ENCODE measurements at places on chromosomes 13 and 19.

DNA sequence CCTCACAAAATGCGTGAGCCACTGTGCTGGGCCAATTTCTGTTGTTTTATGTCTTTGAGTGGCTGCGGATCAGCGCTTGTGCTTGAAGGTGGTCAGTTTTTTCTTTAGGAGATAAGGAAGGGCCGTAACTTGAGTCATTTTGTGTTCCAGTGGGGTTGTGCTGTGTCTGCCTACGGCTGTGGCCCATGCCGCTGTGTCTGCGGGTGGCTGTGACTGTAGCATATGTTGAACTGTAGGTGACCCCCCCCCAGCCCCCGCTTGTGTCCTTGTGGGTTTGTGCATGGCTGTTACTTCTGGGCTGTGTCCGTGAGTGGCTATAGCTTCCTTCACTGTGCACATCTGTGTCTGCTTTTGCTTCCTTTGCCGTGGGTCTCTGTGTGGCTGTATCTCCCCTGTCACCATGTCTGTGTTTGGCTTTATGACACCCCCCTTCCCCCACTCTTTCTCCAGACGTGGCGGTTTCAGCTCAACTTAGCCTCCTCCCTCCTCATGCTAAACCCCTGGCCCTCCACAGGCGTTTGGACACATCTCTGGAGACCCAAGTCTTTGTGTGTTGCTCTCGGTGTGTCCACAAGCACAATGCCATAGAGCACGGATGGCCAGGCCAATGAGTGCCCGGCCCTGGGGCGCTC is 675 bp downstream of the PPP1R14A start:
- no peak for DNase-seq

- no peak for DNase-seq
Measured at GRCh38 chr13:47168618-47169017, 271.8 kb upstream of the HTR2A start.

DNA sequence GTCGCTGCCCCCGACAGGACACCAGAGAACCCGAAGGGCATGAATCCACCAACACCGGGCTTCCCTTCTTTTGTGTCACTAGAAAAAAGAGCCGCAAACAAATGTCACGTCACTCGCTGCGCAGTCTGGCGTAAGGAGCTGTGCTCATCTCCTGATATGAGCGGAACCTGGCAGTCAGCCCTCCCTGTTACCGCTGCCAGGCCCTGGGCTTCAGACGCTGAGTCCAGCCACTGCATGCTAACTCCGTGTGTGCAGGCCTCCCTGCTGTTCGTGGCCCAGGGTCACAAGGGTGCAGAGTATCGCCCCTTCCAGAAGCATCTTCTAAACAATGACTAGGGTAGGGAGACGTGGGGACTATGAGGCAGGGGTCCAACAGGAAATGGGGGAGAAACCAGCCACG is 71.3 kb downstream of the SLC7A1 start:
- DNase-seq = no peak

DNA sequence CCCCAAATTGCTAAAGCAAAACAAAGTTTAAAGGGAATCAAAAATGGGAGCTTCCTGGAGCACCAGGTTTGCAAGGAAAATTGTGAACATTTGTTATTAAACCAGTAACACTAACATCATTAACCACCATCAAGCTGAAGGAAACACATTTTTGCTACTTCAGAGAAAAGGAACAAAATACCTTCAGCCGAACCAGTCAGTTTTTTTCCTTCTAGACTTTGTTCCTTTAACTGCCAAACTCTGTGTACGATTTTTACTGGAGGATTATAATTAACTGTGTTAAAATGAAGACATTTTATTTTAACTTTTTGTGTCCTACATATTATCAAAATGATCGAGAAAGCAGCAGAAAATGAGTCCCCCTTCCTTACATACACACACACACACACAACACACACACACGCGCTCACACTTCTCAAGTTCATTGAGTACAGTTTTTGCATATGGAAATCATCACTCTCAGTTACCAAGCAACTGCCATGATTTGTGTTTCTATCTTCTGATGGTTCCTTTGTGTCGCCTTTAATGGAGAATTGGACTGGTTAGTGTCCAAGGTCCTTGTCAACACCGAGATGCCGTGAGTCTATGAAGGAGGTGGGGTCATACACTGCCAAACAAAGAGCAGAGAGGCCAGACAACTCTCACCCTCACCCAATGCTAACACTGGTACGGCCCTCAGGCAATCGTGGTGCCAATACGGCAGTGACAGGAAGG is 9.8 kb upstream of the SERP2 start:
- DNase-seq = no peak

DNA sequence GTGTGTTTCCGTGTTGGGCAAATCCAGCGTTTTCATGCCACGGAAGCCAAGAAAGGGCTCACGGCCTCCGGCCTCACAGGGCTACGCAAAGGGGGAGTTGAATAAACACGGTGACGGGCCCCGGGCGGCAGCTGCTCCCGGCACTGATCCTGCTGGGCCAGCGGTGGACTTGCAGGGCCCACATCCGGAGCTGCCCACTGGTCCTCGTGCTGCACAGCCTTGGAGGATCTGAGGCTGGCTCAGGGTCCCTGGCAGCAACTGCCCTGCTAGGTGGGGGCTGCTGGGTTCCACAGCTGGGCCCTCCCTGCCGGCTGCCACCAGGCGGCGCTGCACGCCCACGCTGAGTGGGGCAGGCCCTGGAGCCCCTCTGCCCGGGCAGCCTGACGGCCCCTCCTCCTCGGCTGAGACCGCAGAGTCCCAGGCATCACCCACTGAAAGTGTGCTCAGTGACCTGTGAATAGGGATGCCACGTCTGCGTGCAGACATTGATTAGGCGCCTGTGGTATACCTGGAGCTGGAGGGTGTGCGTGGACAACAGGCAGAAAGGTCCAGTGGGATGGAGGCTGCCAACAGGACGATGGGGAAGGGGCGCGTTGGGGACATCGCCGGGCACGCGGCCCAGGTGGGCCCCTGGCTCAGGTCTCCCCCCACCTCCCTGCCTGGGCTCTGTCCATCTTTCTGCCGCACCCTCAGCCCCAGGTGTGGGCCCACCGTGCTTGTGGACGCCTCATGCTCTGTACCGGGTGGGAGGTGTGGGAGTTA is 5.3 kb upstream of the HCN2 start:
- no peak for DNase-seq

GRCh38 chr19:15300533-15301197 is 31.7 kb downstream of the BRD4 start:
- no peak for DNase-seq

- DNase-seq = no peak
Measured at GRCh38 chr19:30304540-30304939, 67.6 kb upstream of the ZNF536 start.

GRCh38 chr19:11020982-11021759 is 60.3 kb downstream of the SMARCA4 start:
- no peak for DNase-seq

- no peak for DNase-seq
Measured at GRCh38 chr19:1264801-1265614, 4.1 kb upstream of the CIRBP start.

DNA sequence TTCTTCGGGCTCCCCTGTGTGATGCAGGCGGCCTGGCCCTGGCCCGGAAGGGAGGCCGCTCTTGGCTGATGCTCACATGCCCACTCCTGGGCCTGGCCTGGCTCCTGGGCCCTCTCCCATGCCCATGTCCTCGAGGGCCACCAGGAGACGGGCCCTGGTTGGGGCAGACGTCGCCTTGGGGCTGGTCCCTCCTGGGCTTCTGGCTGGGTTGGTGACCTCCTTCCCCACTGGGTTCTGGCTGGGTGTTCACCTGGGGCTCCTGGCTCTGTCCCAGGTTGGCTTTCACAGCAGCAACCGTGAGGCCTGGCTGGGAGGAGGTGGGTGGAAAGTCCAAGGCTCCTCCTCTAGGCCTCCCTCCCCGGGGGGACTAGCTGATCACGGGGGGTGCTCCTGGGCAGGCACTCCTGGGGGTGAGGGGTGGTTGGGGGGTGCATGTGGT is 15.5 kb upstream of the SLC7A10 start:
- no peak for DNase-seq

DNA sequence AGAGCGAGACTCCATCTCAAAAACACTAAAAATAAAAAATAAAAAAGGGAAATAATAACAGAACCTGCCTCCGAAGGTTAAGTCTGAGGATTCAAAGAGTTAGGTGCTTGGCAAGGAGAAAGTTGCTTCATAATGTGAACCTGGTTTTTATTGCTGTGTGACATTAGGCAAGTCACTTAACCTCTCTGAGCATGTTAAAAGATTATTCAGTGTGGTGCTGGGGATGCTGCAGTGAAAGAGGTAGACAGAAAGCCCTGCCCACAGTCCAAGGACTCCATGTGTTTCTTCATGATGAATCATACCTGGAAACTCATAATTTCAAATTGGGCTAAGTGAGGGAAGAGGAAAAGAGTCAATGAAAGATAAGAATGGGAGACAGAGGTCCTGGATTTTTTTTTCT is 2.4 kb downstream of the IL27RA start:
- no peak for DNase-seq

All from CMK (cell line).